ENCODE measurements at places on chromosomes 7 and 10. TPM values are rescaled to one million over a fixed set of nuclear protein-coding genes. Genes with fewer than 3 reads are reported as not detected.

NEUROD6 gene
- total RNA-seq: not detected

KCNIP2 gene
- total RNA-seq: 252 TPM

CRYGN gene
- total RNA-seq: 1.0 TPM

EIF5AL1 gene
- total RNA-seq: 0.19 TPM

TMEM26 gene
- 2.0 TPM for total RNA-seq

UTF1 gene
- not detected for total RNA-seq

TRPV5 gene
- not detected for total RNA-seq

PTPRE gene
- 89.7 TPM for total RNA-seq

HYAL4 gene
- total RNA-seq: not detected

AMPH gene
- total RNA-seq: 41.2 TPM

GPR15LG gene
- not detected for total RNA-seq

MRC1 gene
- 130 TPM for total RNA-seq

ASZ1 gene
- total RNA-seq: not detected

VIPR2 gene
- 3.6 TPM for total RNA-seq

CALML3 gene
- total RNA-seq: not detected

C7orf57 gene
- total RNA-seq: not detected

CDC14C gene
- not detected for total RNA-seq

THSD7A gene
- total RNA-seq: 4.1 TPM

CCDC136 gene
- 3.0 TPM for total RNA-seq

C7orf33 gene
- not detected for total RNA-seq

ACTR3C gene
- total RNA-seq: 1.1 TPM

H2BK1 gene
- total RNA-seq: not detected

TAS2R4 gene
- 0.88 TPM for total RNA-seq

DRGX gene
- total RNA-seq: not detected

CHST12 gene
- total RNA-seq: 7.9 TPM

SRI gene
- 77.7 TPM for total RNA-seq

PDE6C gene
- not detected for total RNA-seq

AGMO gene
- total RNA-seq: 2.2 TPM

OPN1SW gene
- not detected for total RNA-seq

NOS3 gene
- total RNA-seq: 11.2 TPM

DLX6 gene
- not detected for total RNA-seq

PNLIP gene
- not detected for total RNA-seq

SP4 gene
- total RNA-seq: 6.5 TPM

TFEC gene
- 22.9 TPM for total RNA-seq

C10orf53 gene
- total RNA-seq: not detected

RET gene
- total RNA-seq: 1.1 TPM

LRWD1 gene
- 19.3 TPM for total RNA-seq

GJD4 gene
- total RNA-seq: not detected

PTPRZ1 gene
- 33.9 TPM for total RNA-seq

DPP6 gene
- 1.7 TPM for total RNA-seq

GALNT11 gene
- total RNA-seq: 53.0 TPM

DDX21 gene
- total RNA-seq: 113 TPM

HOXA7 gene
- 4.6 TPM for total RNA-seq

PRKG1 gene
- 17.1 TPM for total RNA-seq

PALD1 gene
- total RNA-seq: 10.7 TPM

GRM3 gene
- not detected for total RNA-seq

CPA4 gene
- not detected for total RNA-seq

EBLN1 gene
- not detected for total RNA-seq

POM121 gene
- 18.3 TPM for total RNA-seq

All from omental fat pad (tissue), 4 donors.